ENCODE measurements at places on chromosomes 7 and 10.
A peak's percentile ranks its signal among the peaks of the same experiment; 100 is the strongest.

DNA sequence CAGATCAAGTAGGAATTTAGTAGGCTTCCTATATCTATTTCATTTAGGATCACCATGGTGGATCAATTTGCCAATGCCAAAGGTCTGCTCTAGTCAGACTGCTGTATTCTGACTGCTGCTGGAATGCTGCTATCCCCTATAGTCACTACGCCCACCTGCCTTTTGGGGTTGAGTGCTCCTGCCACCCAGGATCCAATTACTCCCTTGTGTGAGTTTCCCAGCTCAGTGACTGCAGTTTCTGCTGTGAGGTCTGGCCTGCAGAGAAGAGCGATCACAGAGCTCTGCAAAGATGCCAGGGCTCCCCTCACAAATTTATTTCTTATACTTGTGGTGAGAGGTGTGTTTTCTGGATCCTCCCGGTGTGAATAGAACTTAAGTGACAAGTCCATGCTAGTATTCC is 88.1 kb upstream of the FOXI2 start:
- no peak for DNase-seq

- no peak for DNase-seq
These were observed 31.4 kb upstream of the PAX2 start for GRCh38 chr10:100713859-100714565.

DNA sequence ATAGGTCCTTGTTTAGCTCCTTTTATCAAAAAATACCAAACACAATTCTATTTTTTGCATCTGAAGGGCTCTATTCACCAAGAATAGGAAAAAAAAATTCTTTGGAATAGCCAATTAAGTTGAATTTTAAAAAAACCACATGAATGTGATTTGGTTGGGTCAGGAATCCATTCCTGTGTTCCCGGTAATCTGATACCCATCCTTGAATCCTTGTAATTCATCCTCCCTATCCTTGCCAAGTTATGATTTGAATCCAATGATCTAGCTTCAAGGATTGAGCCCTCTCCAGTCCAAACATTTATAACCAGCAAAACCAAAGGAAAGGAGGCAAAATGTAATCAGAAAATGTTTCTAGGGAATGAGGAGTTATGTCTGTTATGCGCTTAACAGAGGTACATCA is 86.6 kb downstream of the CFAP58 start:
- DNase-seq: peak; percentile 39

DNA sequence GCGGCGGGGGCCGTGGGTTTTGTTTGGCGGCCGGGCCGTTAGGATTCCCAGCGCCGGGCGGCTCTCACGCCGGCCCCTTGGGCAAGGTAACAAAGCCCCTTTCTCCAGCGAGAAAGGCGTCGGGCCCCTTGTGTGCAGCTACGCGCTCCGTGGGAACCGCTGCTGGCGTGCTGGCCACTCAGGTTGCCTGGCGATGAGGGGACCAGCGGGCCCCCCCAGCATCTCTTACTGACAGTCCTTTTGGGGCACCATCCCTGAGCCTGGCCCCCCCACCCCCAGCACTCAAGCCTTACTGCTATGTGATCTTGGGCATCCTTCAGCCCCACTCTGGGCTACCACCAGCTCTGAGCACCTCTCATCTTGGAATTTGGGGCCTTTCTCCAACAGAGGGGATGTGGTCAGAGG is 1.8 kb downstream of the LFNG start:
- DNase-seq: no peak

DNA sequence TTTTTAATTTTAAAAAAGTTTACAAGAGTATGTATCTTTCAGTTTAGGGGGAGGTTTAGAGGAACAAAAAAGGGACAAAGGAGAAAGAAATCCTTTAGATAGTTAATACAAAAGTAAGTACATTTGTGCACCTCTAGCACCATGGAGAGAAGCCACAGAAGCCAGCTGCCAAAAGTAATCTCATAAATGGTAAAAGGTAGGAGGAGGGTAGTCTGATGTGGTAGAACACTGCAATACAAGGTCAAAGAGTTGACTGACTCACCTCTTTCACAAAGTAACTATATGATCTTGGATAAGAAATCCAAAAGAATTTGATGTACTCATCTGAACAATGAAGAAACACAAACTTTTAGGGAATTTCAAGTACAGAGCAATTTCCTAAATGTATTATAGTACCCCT is 68.1 kb downstream of the CNOT4 start:
- peak; percentile 81 for DNase-seq

- no peak for DNase-seq
These were observed 184.8 kb downstream of the GNAI1 start for GRCh38 chr7:80319461-80319860.

GRCh38 chr7:5045558-5046396 is at the start of gene RBAK:
Gene RBAK (plus strand): TSS chr7:5045860. CDS start chr7:5048077, 2,217 bp downstream.
- DNase-seq: peak; percentile 97

GRCh38 chr7:130303551-130303950 is 10.6 kb downstream of the CPA4 start:
- no peak for DNase-seq

DNA sequence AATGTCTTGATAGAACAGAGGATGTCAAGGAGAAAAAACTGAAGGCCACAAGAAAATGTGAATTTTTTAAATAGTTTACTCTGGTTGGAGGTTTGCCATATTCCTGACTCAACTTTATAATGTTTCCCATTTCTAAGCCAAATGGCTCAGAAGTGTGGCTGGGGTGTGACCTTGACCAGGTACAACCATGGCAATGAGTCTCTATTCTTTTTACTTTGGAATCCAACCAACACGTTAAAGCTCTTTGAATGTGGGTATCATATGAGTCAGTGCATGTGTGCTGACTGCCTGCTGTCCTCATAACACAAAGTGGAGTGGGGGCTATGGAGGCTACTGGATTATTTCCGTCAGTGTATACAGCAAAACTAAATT is 33.5 kb upstream of the DLD start:
- DNase-seq: peak; percentile 29
